ENCODE measurements at places on chromosomes 4 and X.

- DNase-seq = no peak
These were observed 34.7 kb upstream of the NEUROG2 start for GRCh38 chr4:112550728-112551127.

GRCh38 chr4:73869130-73870055 lies at the start of gene CXCL1:
Gene CXCL1, plus strand, starts transcription at chr4:73869393. Its CDS starts 78 bp downstream, at chr4:73869471.
- DNase-seq = no peak

- DNase-seq = no peak
These were observed 867.6 kb downstream of the TRAM1L1 start for GRCh38 chr4:116217781-116218180.

DNA sequence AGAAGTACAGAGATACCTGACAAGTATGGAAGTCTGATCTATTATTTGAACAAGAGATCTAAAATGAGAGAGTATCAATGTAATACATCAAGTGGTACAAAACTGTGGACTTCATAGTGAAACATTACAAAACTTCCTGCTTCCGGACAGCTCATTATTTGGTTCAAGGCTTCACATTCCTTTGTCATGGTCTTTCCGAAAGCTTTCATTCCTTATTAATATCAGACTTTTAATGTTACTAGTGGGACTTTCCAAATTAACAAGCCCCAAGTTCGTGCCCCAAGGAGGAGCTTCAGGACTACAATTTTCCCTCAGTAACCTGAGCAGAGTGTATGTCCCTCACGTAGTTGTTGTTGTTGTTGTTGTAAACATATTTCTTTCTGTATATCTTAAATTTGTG lies 1.2 kb downstream of the CHIC2 start:
- no peak for DNase-seq

- no peak for DNase-seq
These were observed 167.8 kb upstream of the PPP3CA start for GRCh38 chr4:101515099-101515498.

DNA sequence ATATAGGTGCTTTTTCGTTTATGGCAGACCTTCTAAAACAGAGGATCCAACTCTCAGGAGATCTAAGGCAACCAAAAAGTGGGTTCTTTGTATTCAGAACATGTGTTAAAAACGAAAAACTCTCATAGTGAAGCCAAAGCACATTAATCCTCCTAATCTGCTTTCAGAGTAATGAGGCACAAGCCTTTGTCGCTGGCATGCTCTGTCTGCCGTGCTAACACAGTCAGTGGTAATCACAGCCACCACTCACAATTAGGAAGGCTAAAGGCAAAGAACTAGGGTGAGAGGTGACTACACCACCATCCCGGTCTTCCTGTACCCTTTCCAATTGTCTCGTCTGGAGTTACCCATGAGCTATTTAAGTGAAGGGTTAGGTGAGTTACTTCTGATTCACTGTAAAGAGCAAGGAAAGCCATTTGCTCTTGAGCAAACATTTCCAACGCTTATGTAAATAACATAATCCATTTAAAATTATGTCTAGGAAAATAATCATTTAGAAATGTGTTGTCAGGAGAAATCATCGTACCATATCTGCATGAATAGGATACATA lies 40.7 kb downstream of the NPY2R start:
- DNase-seq = no peak

GRCh38 chrX:23792861-23793553 lies 10.0 kb downstream of the SAT1 start:
- no peak for DNase-seq

DNA sequence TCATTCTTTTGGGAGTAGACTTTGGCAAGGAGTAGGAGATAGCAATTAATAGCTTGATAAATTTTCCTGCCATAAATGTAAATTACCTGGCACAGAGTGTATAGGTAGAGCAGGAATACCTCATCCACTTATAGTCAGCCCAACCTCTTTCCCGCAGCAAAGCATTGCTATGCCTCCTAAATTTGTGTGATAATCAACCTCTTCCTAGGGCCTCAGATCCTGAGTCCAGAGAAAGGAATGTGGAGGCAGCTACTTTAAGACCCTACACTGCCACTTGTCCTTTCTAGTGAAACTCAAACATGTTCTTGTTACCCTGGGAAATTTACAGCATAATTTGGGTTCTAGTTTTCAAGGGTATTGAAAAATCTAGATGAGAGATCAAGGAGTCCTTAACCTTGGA lies 919.0 kb downstream of the RAPGEF2 start:
- no peak for DNase-seq

DNA sequence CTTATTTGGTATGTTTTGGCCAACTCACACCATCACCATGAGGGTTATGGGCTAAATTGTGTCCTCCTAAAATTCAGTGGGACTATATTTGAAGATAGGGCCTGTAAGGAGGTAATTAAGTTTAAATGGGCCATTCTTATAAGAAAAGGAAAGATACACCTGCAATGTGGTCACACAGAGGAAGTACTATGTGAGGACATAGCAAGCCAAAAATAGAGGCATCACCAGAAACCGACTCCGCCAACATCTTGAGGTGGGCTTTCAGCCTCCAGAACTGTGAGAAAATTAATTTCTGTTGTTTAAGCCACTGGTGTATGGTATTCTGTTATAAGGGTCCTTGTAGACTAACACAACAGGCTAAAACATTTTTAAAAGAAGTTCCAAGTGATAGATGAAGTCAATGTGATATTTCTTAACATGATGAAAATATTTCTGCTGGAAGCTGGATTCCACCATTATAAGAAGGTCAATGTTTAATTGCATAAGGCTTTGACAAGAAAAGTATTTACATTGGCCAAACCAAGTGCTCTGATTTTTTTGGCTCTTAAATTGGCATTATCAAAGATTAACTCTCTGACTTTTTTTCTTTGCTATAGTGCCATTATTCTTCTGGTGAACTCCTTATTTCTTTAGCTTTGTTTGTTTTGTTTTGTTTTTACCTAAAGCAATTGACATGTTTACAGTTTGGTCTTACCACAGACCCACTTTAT lies 540.9 kb downstream of the PPARGC1A start:
- no peak for DNase-seq

- DNase-seq = no peak
These were observed 186.3 kb downstream of the C4orf33 start for GRCh38 chr4:129282293-129282692.

GRCh38 chrX:132023896-132024386 lies 839 bp downstream of the STK26 start:
- DNase-seq = peak; percentile 38

DNA sequence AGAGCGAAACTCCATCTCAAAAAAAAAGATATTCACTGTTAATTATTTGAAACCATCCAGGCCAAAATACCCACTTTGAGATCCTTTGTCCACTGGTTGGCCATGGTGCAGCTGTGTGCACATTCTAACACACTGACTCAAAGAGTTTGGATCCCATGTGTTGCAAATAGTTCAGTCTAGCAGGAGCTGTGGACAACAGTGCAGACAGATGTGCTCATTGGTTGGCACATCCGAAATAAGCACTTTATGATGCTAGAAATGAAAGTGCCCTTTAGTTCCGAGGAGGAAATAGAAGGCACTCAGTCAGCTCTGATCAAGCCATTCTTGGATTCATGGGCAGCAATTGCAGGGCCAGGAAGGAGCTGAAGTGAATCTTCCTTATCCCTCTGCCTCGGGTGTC lies 63.0 kb upstream of the TMEM150C start:
- DNase-seq = no peak

GRCh38 chrX:43655151-43656004 lies 721 bp upstream of the MAOA start:
- peak; percentile 10 for DNase-seq

DNA sequence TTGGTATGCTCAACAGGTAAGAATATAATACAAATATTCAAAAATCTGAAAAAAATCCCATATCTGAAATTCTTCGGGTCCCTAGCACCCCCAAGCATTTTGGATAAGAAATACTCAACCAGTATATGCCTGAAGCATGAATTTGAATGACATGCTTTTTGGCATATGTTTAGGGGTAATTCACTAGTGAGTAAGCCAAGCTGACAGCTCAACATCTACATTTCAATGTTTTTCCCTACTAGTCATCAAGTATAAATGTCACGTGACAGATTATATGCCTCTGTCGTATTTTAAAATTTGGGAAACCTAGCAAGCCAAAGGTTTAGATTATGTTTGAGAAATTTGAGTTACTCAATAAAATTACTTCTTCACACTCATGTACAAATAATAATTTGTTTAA lies 125.1 kb downstream of the FGF16 start:
- DNase-seq = no peak

GRCh38 chrX:75045369-75045768 lies 110.7 kb downstream of the ABCB7 start:
- DNase-seq = no peak

DNA sequence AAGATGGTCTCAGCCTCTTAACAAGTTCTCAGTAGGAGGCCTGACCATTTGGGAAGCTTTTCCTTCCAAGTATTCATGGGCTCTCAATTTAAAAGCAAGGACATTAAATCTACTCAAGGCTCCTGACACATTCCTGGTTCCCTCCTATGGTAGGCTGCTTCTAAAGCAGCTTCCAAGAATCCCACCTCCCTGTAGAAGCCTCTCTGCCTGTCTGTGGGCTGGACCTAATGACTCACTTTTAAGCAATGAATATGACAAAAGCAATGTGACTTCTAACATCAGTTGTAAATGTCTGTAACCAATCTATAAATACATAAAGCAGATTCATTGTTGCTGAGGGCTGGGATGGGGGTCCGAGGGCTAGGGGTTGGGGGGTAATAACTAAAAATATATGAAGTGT lies 99.5 kb upstream of the FAM9B start:
- DNase-seq = no peak

- DNase-seq = no peak
These were observed 637.8 kb upstream of the ADGRL3 start for GRCh38 chr4:60562334-60562733.

DNA sequence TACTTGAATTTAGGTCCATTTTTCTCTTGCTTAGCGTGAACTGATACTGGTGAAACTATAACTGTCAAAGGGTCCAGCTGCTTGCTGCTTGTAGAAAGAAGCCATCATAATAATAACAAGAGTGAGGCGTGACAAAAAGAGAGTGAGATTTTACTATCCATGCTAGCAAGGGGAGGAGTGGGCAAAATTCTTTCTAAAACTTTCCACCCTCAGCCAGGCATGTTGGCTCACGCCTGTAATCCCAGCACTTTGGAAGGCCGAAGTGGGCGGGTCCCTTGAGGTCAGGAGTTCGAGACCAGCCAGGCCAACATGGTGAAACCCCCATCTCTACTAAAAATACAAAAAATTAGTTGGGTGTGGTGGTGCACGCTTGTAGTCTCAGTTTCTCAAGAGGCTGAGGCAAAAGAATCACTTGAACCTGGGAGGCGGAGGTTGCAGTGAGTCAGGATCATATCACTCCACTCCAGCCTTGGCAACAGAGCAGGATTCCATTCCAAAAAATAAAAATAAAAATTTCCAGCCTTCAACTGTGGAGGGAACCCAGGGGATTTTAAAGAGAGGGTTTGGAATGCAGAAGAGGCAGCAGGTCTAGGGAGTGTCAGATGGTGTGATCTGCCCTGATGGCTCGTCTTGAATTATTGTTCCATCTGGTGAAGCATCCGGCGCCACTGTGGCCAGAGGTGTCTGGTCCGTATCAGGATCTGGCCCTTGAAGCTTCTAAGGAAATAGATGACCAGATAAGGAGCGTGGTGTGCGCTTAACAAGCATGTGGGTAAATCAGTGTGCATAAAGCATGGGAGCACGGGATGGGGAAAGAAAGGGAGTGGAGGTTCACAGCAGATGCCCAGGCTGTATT lies 51.8 kb downstream of the LRP2BP start:
- DNase-seq = no peak

- no peak for DNase-seq
These were observed 1.2 kb downstream of the SOD3 start for GRCh38 chr4:24796620-24797019.

DNA sequence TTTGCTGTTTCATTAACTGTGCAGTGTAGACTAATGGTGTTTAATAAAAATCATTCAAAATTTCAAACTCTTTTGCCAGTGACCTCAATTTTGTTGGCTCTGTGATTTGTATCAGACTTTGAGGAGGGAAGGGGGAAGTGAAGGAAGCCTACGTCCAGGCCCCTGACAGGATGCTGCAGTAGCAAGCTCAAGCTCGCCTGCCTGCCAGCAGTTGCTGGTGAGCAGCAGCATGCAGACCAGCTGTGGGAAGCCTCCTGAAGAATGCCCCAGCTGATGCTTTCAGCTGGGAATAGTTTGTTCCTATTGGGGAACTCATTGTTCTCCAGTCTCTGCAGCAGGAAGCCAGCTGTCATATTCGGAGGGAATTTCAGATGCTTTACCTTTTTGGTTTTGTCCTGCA lies 495.2 kb downstream of the AFF2 start:
- no peak for DNase-seq

DNA sequence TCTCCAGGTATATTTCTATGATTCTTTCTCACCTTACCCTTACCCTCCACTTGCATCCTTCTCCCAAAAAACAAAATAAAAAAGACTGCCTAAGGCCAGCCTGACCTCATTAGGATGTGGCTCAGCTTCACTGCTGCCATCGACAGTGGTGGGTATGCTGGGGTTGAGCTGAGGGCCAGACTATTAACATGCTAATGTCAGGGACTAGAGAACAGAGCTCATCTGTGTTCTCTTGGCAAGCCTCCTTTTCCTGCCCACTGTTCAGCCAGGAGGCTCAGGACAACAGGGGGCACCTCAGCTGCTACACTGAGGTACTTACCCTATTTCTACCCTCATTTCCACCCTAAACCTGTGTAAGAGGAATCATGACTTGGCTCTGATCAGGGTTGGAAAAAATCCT lies 59.3 kb downstream of the MSN start:
- no peak for DNase-seq

DNA sequence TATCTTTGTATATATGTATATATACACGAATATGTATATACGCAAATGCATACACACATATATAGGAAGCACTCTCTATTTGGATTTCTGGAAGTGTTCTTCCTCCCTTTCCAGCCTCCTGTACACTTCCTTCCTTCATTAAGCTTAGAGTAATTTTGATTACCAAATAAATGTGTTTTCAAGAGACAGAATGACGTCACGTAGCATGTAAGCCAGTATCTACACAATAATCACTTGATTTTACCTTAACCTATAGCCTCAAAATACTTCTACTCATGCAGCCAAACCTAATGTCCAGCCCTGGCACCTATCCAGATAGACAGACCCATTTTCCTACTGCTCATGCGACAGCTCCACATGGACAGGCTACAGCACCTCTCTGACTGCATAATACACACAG lies 29.9 kb downstream of the MAGEA10 start:
- no peak for DNase-seq

DNA sequence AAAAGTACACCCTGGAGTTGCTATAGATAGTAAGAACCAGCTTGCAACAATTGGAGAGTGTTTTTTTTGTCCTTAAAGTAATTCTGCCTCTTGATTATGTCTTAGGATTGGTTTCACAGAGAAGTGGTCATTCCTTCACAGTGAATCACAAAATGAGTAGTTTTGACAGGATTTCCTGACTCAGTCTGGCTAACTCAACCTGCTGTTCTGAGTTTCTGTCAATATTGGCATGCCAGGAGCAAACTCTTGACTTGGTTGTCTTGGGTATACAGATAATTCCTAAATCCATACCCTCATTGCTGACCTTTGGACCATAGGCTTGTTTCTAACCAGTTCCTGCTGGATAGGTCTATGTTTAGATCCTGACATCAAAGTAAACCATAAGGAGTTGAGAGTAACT lies 9.4 kb downstream of the FHIP1A start:
- no peak for DNase-seq

- no peak for DNase-seq
These were observed 101.7 kb upstream of the KIT start for GRCh38 chr4:54556051-54556450.

- DNase-seq = no peak
These were observed 89.3 kb upstream of the CYLC1 start for GRCh38 chrX:83771664-83772063.

Measured in activated gamma-delta T cell treated with Interleukin-2 at 50 U/mL for 16 hours (primary cell).